ENCODE measurements at places on chromosomes 6 and 20. TPM values are rescaled to one million over a fixed set of nuclear protein-coding genes. Genes with fewer than 3 reads are reported as not detected.

The FGD2 gene
- 13.5 TPM for total RNA-seq

The ATP6V1G2 gene
- total RNA-seq = 0.58 TPM

The TMEM200A gene
- total RNA-seq = 24.6 TPM

DNA sequence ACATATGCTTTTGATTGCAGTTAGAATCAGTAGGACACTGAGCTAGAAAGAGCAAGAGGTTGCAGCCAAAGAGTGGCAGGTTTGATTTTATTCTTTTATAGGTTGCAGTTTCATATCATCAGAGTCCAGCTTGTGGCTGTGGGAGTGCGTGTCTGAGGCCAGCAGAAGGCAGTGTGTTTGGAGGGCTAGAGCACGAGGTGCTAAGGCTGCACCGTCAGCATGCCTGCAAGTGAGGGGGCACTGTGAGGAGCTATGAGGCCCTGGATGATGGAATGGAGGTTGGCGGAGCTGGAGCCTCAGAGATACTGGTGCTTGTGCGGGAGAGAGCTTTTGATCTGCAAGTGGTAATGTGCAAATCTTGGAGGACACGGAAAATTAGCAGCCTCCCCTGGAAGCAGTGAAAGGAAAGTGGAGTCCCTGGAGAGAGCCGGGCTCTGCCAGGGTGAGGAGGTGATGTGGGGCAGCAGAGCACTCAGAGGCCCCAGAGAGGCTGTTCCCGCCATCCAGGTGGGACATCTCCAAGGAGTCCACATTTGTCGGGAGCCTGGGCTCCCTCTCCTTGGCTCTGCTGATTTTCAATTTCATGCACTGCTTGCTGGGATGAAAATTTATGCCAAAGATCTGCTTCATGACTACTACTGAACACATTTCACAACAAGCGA is 43.6 kb downstream of the PXDC1 start:
- DNase-seq = no peak
